Activated CD8-positive, alpha-beta memory T cell treated with anti-CD3 and anti-CD28 coated beads for 48 hours (primary cell): ENCODE measurements at places on chromosomes 5 and 9.

- DNase-seq = no peak
Observed at GRCh38 chr5:143511736-143512135, 108.2 kb upstream of the NR3C1 start.

- no peak for DNase-seq
Observed at GRCh38 chr5:60248901-60249300, 355.4 kb upstream of the PDE4D start.

DNA sequence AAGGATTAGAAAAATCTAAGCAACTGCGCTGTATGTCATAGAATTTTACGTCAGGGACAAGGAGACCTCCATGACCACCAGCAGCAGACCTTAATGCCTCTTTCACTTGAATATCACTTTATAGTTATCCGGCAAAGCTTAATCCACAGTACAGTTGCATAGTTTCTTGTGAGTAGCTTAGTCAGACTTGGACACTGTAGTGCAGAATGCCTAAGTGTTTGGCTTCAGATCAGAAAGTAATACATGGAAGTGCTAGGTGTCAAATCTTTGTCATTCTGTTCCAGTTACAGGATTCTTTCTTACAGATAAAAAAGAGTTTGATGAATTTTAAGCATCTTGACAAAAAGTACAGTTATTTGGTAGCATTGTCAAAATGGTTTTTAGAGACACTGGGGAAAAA, 239.9 kb upstream of the PAPPA start:
- no peak for DNase-seq

DNA sequence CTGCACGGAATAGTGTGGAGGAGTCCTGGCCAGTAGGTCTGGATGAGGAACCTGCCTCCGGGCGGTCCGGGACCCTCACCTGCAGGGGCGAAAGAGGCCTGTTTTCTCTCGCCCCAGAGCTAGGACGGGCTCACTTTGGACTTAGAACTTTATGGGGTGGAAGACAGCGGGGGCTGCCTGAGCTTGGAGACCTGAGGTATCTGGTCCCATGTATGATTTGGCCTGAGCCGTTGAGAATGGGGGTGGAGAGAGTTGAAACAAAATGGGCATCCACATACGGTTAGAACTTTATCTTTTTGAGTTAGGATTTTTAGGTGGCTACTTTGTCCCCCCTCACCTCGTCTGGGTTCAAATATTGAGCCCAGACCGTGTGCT, 681 bp upstream of the ETF1 start:
- DNase-seq = peak; percentile 78

- no peak for DNase-seq
Observed at GRCh38 chr5:58043032-58043945, 416.6 kb downstream of the PLK2 start.

DNA sequence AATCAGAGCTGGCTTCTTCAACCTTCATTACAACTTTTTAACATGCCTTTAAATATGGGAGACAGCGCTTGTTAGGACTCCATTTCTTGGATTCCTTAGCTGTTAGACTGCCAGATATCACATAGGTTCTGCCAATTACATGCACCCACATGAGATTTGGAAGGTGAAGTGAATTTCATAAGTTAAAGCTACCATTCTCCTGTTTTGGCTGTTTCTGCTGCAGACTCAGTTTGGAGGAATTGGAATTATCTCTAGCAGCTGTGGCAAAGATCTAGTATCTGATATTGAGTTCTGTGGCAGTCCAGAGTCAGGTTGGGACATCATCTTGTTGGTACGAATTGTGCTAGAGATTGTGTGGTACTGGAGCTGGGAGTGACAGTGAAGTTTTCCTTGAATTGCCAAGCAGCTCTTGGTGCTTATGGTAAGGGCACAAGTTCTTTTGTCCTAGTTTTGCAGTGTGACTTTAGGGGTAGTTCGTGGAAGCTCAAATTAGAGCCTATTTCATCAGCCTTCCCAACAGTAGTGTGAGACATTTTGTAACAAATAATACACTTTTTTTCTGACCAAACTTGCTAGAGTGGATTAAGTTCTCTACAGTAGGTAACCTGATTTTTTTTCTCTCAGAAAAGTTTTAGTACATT, 9.1 kb upstream of the PJA2 start:
- no peak for DNase-seq

DNA sequence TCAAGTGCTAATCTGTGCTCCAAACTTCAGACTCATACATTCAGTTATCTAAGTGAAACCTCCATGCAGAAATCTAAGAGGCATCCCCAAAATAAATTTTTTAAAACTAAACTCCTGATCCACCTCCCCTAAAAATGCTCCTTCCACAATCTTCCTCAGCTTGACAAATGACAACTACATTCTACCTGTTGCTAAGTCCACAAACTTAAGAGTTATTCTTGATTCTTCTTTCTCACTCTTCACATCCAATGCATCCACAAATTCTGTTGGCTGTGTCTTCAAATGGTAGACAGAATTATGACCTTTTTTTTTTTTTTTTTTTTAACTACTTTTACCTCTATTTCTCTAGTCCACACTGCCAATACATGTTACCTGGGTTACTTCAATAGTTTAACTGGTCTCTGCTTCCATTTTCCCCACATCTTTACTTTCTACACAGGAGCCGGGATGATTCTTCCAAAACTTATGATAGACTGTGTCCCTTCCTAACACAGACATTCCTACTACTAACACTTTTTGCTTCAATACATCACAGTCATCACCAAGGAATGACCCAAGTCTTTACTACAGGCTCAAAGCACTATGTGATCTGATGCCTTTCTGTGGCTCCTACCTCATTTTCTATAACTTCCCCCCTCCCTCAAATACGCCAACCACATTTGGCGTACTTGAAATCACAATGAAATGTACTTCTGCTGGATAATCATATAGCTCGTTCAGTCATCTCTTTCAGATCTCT, 143.6 kb downstream of the PDE4D start:
- no peak for DNase-seq

GRCh38 chr5:145471831-145472612, 363.1 kb downstream of the PRELID2 start:
- DNase-seq = no peak

DNA sequence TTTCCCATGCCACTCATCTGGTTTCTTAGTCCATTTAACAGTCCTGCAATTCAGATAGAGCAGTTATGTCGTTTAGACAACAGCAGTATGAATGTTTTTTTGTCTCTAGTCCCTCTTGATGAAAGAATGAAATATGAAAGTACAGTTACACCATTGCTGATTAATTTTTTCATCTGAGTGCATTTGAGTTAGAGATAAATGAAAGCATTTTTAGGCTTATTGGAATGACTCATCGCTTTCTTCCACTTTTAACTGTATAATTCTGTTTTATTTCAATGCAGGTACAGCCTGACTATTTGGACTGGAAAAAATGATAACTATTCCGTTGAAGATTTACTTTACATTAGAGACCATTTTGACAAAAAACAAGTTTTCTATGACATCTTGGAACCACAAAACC, 28.7 kb downstream of the ANKRD34B start:
- no peak for DNase-seq

GRCh38 chr5:139078345-139078744, 119.8 kb downstream of the SIL1 start:
- DNase-seq = no peak

- no peak for DNase-seq
Observed at GRCh38 chr9:8860925-8861324, 1061.3 kb upstream of the DMAC1 start.

- no peak for DNase-seq
Observed at GRCh38 chr9:69380811-69381210, 55.8 kb downstream of the ENTREP1 start.

DNA sequence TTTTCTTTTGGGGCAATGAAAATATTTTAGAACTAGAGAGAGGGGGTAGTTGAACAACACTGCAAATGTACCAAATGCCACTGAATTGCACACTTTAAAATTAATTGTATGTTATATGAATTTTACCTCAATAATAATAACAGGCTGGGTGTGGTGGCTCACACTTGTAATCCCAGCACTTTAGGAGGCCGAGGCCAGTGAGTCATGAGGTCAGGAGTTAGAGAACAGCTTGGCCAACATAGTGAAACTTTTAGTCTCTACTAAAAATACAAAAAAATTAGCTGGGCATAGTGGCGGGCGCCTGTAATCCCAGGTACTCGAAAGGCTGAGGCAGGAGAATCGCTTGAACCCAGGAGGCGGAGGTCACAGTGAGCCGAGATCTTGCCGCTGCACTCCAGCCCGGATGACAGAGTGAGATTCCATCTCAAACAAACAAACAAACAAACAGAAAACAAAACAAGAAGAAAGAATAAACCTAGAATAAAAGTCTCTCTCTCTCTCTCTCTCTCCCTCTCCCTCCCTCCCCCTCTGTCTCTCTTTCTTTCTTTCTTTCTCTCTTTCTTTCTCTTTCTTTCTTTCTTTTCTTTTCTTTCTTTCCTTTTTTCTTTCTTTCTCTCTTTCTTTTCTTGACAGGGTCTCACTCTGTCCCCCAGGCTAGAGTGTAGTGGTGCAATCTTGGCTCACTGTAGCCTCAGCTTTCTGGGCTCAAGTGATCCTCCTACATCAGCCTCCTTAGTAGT, 91.1 kb downstream of the BASP1 start:
- DNase-seq = no peak

DNA sequence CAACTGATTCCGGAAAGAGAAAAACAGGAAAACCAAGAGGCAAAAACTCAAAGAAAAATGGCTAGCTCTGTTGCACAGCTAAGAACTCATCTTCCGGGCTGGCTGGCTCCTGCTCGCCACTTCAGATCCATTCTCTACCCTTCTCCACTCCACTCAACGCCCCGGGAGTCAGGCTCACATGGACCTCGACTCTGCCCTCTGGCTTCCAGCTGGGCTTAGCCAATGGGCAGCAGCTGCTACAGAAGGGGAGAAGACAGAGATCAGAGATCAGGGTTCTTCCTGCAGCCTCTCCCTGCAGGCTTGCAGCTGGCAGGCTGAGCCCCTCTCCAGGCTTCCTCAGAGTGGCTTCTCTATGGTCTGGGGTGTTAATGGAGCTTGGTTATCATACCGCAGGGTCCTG, 187.5 kb downstream of the MED10 start:
- no peak for DNase-seq

DNA sequence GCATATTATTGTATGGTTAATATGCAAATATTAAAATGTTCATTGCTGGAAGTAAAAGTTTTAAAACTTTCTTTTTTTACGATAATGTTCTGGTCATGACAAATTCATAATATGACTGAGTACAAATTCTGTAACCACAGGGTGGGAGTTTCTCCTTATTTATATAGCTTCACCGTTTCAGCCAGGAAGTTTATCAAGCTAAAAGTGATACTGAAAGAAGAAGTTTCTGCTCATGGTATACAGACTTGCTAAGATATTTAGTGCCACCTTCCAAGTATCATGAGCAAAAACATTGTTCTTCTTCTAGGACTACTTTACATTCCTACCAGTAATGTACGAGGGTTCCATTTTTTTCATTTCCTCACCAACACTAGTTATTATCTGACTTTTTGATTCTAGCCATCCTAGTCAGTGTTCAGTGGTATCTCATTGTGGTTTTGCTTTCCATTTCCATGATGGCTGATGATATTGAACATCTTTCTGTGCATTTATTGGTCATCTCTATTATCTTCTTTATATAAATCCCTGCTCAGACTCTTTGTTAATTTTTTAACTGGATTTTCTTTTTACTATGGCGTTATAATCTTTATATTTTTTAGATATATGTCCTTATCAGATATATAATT, 94.2 kb upstream of the PRRC1 start:
- DNase-seq = no peak

GRCh38 chr9:124869986-124870560, 8.1 kb downstream of the ARPC5L start:
- DNase-seq = peak; percentile 81

DNA sequence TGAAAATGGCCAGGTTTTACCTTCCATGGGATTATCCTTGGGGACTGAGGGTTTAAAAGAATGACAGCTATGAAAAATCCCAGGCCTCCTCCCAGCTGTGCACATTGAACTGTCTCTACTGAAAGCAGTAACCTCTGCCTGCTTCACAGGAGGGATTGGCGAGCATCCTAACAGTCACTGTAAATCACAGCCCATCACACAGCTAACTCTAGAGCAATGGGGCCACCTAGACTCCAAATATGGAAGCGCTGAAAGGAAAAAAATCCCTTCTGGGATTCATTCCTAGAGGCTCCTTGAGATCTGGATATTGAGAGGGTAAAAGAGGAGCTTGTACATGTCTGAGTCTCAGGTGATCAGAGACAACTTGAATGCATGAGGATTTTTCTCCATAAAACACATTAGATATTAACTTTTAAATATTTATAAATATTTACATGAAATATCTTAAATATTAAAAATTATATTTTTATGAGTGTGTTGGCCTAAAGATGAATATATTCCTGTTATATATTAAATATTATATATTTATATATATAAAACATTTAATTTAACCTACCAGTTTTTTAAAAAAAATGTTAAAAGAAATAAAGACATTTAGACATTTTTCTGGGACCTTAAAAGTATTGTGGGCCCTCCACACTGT, 133.8 kb upstream of the SLC24A2 start:
- no peak for DNase-seq

- no peak for DNase-seq
Observed at GRCh38 chr5:110956280-110956912, 115.1 kb upstream of the TSLP start.

GRCh38 chr9:137273095-137273490, 4.4 kb upstream of the TOR4A start:
- DNase-seq = no peak

DNA sequence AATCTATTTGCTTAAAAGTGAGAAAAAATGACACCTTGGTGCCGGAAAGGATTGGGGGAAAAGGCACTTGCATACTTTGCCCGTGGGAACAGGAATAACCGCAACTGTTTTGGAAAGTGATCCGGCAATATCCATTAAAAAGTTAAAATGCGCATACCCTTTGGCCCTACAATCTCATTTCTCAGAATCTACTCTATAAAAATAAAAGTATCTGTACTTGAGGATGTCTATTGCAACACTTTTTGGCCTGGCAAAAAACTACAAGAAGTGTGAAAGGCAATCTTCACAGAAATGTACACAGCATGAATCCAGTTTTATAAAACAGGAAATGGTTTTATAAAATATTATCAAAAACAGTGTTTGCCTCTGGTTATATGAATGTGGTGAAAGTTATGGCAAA, 58.3 kb upstream of the NFIL3 start:
- no peak for DNase-seq

- DNase-seq = no peak
Observed at GRCh38 chr9:79542735-79543620, 28.8 kb upstream of the TLE4 start.

DNA sequence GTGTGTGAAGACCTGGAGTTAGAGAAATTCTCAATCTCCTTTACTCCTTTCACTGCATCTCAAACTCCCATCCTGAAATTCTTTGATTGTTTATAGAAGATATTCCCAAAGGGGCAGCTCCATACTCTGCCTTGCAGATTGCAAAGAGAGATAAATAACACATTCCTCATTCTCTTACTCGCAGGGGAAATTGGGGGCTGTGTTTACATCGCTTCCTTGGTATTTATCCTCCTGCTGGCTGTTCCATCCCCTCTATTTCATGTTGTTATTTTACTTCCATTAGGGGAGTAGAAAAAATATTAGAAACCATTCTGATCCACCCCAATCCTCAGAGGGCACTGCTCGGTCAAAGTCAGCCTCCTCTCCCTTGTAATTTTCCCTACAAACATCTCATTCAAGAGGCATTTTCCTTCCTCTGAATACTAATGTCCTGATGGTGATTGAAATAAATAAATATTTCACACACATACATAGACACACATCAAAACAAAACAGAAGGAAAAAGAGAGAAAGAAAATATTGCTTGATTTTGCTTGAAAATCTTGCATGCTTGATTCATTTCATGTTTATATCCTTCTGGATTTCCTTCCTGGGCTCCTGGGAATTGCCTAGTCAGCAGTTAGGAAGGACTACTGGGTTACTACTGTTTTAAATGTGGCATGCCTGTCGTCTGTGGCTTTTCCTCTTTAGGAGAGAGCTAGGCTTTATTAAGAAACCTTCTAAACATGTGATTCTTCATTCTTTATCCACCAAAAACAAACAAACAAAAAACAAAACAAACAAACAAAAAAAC, 420.1 kb upstream of the PAPPA start:
- no peak for DNase-seq
